Pons (tissue), 1 donor: ENCODE measurements at places on chromosomes 16 and 17.

- no peak for DNase-seq
Observed at GRCh38 chr16:51807551-51807950, 656.5 kb upstream of the SALL1 start.

DNA sequence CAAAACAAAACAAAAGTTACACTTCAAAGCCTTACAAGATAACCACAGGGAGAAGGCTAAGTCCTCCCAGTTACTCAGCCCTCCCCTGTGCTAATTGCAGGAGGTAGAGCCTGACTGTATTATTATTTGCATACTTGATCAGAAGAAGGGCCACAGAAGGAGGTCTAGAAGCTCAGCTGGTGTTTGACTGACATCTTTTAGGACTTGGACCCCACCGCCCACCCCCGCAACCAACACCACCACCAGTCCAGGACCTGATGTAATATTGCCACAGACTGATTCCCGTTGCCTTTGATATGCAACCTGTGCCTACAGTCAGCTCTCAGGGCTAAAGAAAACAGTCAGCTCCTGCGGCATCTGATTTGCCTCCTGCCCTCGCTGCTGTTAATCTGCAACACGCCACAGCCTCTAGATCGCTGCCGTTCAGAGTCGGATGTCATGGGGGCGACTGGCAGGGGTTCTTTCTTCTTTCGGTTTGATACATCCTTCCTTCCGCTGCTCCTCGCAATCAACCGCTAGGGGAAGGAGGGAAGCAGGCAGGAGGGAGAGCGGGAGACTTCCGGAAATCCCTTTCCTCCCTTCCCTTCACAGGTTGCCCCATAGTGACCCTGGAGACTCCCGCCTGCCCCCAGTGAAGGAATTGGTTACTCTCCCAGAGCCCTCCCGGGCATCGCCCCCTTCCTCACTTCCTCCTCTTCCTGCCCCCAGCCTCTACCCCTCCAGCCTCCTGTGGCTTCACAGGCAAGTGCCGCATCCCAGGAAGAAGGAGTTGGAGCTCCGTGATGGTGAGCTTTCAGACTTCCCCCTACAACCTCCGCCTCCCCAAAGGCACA lies 90.5 kb upstream of the SOX9 start:
- peak; percentile 55 for DNase-seq

- no peak for DNase-seq
Observed at GRCh38 chr17:73325527-73325842, 13.7 kb upstream of the CDC42EP4 start.

- no peak for DNase-seq
Observed at GRCh38 chr16:15648135-15648730, 1.8 kb upstream of the NDE1 start.

DNA sequence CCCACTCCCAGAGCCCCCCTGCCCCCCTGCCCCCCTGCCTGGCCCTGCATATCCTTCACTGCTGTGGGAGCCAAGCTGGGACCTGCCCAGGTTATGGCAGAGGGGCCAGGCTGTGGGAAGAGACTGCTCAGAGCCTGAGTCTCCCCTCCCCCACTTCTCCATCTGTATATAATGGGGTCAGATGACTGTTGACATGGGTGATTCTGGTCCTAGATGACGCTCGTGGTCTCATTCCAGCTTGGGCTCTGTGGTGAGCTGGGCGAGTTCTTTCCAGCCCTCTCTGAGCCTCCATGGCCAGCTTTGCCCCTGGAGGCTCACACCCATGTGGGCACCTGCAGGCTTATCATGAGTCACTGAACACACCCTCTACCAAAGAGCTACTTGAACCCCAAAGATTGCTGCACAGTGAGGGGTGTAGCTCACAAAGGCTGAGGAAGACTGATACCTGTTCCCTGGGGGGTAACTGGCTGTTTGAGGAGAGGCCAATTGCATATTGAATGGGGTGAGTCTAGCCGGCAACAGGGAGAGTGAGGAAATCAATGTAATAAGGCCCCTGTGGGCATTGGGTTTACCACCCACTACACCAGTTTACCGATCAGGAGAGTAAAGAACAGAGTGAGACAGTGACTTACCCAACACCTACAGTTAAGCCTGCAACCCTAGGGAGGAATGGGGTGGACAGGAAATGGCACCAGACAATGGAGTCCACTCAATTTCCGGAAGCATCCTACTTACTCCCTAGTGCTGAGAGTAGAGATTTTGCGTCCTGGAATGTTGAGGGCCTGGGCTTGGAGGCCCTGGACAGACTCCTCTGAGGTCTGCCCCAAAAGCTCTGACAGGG lies 4.2 kb upstream of the SREBF1 start:
- DNase-seq: peak; percentile 86

DNA sequence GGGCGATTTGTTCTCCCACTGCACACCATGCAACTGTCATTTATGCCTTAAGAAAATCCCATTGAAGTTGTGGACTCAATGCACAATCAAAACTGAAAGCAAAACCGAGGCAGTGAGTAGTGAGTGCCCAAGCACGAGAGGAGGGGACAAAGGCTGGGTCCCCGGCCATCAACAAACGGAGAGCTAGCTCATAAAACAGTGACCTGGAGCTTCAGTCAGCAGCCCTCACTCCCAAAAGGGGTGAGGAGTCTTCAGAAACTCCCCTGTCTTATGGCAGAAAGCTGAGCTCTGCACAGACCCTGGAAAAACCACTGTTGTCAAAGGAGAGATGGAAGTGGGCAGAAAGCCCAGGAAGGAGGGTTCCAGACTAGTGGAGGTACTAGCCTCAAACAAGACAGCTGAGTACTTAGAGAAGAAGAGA lies 96.9 kb downstream of the ADCY9 start:
- DNase-seq: no peak

GRCh38 chr17:47207143-47208067 lies 1.7 kb upstream of the MYL4 start:
- DNase-seq: no peak

- DNase-seq: no peak
Observed at GRCh38 chr16:82589407-82589806, 37.4 kb upstream of the CDH13 start.
